ENCODE measurements at places on chromosomes 2 and 18.

DNA sequence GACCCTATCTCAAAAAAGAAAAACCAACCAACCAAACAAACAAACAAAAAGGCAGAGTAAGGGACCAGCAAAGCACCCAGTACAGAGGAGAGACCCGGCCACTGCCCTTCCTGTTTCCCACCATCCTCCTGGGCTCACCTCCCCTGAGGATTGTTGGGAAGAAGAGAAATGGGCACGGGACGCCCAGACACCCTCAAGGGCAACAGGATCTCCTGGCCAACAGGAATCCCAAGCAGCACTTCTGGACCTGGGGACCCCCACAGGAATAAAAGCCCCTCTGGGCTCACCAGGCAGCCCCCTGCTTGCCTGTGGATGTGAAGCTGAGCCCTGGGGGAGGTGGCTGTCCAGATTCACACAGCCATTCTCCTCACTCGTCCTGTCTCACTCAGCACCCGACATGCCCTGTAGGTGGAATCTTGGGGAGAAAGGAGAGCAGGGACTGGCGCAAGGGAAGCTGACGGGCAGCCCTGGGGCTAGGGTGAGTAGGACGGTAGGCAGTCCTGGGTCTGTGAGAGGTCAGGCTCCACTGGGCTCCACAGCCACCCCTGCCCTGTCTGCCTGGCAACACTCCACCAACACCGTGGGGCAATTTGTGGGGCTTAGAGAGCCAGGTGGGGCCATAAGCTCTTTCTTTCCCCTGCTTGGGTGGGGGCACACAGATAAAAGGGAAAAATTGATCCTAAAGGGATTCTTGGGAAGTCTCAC is 18.0 kb downstream of the KLF11 start:
- DNase-seq: no peak

DNA sequence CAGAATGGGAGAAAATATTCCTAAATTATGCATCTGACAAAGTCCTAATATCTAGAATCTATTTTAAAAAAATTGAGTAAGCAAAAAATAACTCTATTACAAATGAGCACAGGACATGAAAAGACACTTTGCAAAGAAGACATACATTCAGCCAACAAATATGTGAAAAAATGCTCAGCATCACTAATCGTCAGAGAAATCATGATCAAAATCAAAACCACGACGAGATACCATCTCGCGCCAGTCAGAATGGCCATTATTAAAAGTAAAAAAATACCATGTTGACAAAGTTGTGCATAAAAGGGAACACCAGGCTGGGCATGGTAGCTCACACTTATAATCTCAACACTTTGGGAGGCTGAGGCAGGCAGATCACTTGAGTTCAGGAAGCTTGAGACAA is 63.5 kb downstream of the EVA1A start:
- no peak for DNase-seq

DNA sequence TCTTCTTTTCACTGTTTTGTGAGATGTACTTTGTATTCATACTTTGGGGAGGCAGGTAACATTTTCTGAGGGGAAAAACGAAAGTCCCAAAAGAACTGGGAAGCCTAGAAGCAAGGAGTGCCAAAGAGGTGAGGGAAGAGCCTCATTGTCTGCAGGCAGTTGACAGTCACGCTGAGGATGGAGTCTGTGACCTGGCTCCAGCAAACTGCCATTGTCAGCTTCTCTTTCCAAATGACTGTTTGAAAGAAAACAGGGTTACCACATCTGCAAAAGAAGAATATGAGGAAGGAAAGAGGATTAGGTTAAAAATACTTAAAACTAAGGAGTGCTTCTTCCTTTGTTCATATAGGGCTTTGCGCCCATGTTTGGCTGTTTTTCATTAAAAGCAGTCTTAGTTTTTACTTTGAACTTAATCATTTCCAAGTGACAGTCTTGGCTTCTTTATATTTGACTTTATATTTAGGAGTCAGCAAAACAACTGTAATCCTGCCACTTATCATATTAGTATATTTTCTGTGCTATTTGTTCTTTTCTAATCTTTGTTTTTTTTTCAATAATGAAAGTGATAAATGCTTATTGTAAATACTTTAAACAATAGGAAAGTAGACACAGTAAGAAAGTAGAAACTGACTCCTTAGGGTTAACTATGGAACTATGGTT is 35.0 kb downstream of the CERS6 start:
- no peak for DNase-seq

- DNase-seq: no peak
Measured at GRCh38 chr18:22469926-22470247, 52.2 kb upstream of the CTAGE1 start.

GRCh38 chr2:1752751-1753150 is 8.4 kb upstream of the PXDN start:
- no peak for DNase-seq

GRCh38 chr2:112173646-112174319 is 35.6 kb downstream of the FBLN7 start:
- no peak for DNase-seq

GRCh38 chr18:3529601-3530000 is 79.6 kb downstream of the TGIF1 start:
- no peak for DNase-seq

- no peak for DNase-seq
Measured at GRCh38 chr2:44747794-44748193, 193.7 kb upstream of the SIX3 start.

GRCh38 chr2:168323529-168324021 is 76.2 kb upstream of the STK39 start:
- no peak for DNase-seq

GRCh38 chr2:217383620-217384019 is 523.8 kb upstream of the TNP1 start:
- no peak for DNase-seq

- DNase-seq: no peak
Measured at GRCh38 chr2:204885747-204886146, 340.5 kb downstream of the PARD3B start.

GRCh38 chr2:47096451-47096850 is 58.7 kb downstream of the STPG4 start:
- DNase-seq: no peak

- no peak for DNase-seq
Measured at GRCh38 chr2:11419781-11420180, 46.2 kb downstream of the E2F6 start.

DNA sequence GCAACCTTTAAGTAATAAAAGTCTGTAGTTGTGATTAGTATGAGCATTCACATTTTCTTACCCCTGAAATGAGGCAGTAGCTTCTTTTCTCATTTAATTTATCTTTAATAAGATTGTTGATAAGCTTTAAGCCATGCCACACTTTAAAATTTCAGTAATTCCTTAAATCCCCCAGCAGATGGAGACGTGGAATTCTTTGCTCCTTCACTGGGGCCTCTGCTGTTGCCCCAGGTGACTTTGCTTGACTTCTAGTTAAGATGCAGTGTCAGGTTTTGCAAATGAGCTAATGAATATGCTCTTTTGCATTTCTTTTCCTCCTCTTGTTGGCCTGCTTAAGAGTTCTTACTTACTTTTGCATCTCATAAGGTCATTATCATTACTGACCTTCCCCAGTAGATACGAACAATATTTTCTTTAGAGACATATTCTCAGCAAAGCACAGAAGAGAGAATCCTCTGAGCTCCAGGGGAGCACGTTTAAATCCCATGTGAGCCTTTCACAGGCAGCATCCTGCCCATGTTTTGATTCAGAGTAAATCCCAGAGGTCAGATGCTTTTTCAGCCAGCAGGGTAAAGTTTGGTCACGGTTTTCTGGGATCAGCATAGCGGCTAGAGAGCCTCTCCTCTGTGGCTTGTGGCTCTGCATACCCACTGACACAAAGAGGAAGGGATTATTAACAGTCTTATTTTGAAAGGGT is 222.9 kb downstream of the PTPRM start:
- no peak for DNase-seq

DNA sequence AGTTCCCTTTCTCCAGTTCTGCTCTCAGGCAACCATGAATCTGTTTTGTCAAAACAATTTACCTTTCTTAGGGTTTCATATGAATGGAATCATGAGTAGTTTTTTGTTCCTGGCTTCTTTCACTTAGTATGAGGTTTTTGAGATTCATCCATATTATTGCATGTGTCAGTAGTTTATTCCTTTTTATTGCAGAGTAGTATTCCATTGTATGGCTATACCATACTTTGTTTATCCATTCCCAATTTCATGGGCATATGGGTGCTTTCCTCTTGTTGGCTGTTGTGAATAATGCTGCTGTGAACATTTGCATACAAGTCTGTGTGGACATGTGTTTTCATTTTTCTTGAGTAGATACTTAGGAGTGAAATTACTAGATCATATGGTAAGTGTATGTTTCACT is 46.0 kb downstream of the SANBR start:
- no peak for DNase-seq

GRCh38 chr18:34126121-34126520 is 98.6 kb downstream of the NOL4 start:
- no peak for DNase-seq

DNA sequence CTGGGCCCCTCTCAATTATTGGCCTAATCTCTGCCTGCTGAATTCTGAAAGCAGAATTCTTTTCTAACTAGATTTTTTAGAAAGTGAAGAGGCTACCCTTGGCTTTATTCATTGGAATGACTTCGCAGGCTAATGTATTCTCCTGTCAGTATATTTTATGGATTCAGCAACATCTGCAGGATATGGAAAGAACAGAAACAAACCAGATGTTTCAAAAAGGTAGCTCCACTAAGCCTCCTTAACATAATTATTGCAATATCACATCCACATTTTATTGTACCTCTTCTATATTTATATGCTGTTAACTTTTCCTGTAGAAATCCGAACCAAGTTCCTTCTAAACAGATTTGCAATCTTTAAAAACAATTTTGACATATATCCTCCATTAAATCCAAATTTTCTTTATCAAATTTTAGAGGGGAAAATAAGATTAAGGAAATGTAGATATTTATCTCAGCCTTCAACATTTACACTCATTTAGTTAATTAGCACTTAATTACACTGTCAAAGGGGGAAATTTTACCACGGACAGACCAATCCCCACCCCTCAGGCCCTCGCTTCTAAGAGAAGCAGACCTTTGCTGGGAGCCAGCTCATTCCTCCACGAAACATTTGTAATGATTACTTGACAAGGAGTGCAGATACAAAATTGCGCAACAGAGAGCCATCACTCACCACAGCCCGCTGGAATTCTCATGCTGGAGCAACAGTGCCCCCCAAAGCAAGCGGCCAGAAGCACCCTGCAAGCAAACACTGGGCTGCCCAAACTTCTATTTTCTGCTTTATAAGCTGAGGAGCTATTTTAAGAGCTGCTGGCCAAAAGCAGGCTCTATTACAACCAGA is 253.4 kb downstream of the ETAA1 start:
- peak; percentile 4 for DNase-seq

DNA sequence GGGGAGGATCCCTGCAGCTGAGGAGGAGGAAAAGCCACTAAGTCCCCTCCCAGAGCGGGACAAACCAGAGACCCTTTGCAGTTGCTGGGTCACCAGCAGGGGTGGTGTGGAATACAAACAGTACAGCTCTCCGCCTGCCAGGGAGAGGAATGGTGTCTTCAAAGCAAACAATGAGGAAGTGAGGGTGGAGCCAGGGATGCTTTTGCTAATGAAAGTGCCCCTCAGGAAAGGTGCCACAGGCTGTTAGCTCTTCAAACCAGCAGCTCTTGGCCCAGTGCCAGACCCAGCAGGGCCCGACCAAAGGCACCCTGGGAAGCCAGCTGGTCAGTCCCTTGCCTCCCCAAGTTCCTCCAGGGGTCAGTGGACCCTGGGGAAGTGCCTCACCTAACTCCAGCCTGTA is 102.8 kb downstream of the HIBCH start:
- no peak for DNase-seq

DNA sequence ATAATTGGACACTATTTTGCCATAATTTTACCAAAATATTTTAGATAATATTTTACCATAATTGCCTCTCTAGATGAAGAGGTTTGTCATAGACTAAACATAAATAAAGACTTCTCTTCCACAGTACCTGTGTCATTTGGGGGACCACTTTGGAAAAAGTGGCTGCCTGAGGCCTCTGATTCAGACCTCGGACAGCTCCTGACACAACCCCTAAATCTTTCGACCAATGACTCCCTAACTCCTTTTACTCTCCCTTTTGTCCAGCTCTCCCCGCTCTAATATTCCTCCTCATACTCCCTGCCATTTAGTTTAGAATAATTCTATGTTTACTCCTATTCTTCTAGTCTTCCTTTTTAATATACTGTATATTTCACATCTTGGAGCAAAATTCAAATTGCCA is 36.0 kb upstream of the UBE2E3 start:
- no peak for DNase-seq

GRCh38 chr2:79090693-79091092 is 2.9 kb upstream of the REG1B start:
- no peak for DNase-seq

- no peak for DNase-seq
Measured at GRCh38 chr2:39275016-39275415, 31.2 kb upstream of the CDKL4 start.

- no peak for DNase-seq
Measured at GRCh38 chr2:75208738-75209137, 9.4 kb upstream of the TACR1 start.

GRCh38 chr2:219433666-219434467 is 776 bp upstream of the SPEG start:
- no peak for DNase-seq

- no peak for DNase-seq
Measured at GRCh38 chr2:196985511-196986183, 59.1 kb upstream of the PGAP1 start.

DNA sequence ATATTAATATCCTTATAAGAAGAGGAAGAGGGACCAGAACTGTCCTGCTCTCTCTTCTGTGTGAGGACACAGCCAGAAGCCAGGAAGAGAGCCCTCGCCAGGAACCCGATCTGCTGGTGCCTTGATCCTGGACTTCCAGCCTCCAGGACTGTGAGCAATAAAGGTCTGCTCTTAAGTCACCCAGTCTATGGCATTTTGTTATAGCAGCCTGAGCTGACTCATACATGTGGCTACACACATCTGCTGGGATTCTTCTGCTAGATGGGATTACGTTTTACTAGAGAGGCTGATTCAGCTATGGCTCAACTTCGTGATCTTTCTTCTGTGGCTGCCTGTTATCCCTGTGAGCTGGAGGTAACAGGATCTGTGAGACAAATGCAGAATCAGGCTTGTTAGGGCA is 29.6 kb downstream of the ARL4C start:
- DNase-seq: no peak

- no peak for DNase-seq
Measured at GRCh38 chr2:232387451-232388171, 9.1 kb downstream of the ALPP start.

- DNase-seq: no peak
Measured at GRCh38 chr2:131521961-131522781, 5.5 kb upstream of the CCDC74A start.

DNA sequence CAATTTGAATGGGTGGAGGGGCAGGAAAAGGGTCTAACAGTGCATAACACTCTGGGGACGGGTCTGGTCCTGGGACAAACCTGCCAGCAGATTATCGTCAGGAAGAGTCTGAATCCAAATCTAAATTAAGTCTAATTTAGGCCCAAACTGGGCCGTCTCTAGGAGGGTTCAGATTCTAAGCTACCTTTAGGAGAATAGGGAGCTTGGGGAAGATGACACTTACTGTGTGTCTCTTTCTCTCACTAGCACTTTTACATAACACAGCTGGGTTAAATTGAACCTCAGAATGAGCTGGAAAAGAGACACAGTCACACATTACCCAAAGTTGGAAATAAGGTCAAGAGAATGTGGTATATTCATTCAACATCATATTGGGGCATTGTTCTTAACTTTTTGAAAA is 228.8 kb downstream of the KCNH7 start:
- DNase-seq: no peak

- no peak for DNase-seq
Measured at GRCh38 chr18:7723558-7723957, 156.4 kb downstream of the PTPRM start.

GRCh38 chr18:27030421-27030820 is 154.7 kb downstream of the CHST9 start:
- no peak for DNase-seq

GRCh38 chr2:64923385-64923710 is 65.9 kb upstream of the SLC1A4 start:
- DNase-seq: no peak

Measured in stimulated activated CD8-positive, alpha-beta memory T cell treated with anti-CD3 and anti-CD28 coated beads, Interleukin-2, amount 100 ng/mL, for 1 hour (primary cell).